HEK293T (cell line): ENCODE measurements at places on chromosomes 1 and 21.

DNA sequence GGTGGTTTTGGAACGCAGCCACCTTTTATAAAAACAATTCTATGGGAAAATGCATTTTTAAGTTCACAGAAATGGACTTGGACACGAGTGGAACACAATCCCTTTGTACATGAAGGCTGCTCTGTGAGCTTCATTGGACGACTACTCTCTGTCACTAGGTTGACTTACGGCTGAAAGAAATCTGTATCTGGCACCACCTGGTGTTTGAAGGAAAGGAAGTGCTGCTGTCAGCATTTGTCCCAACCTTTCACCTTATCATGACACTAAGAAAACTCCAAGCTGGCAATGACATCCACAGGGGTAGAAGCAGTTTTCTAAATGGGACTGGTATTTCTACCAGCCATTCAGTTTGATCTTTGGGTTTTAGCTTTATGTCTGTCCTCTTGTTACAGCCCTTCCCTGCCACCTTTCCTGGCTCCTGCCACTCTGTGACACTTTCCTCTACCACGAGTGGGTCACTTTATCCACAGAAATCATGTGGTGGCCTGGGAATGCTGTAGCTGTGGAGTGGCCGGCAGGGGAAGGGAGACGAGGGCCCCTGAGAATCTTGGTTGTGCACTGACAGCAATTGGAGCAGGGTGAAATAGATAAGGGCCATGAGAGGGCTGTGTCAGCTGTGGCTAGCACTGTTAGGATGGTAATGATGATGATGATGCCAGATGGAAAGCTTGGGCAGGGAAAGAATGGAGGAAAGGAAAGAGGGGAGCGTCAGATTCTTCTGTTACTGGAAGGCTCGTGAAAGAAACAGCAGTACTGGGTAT, 85.2 kb downstream of the TBX19 start:
- DNase-seq: no peak

- no peak for DNase-seq
Measured at GRCh38 chr1:5616366-5617178, 375.7 kb downstream of the NPHP4 start.

GRCh38 chr1:93437976-93438605, 9.8 kb upstream of the FNBP1L start:
- DNase-seq: peak; percentile 56

GRCh38 chr1:41689558-41689981, 205.1 kb upstream of the EDN2 start:
- DNase-seq: no peak

- DNase-seq: no peak
Measured at GRCh38 chr1:23037081-23037740, 17.9 kb downstream of the KDM1A start.

- DNase-seq: no peak
Measured at GRCh38 chr1:15224259-15224869, 22.7 kb upstream of the FHAD1 start.

GRCh38 chr21:14121719-14122118, 89.0 kb downstream of the LIPI start:
- DNase-seq: no peak
